ENCODE measurements at places on chromosomes 6 and 20.

GRCh38 chr6:158253248-158253647 lies 59.0 kb upstream of the TULP4 start:
- DNase-seq = no peak

DNA sequence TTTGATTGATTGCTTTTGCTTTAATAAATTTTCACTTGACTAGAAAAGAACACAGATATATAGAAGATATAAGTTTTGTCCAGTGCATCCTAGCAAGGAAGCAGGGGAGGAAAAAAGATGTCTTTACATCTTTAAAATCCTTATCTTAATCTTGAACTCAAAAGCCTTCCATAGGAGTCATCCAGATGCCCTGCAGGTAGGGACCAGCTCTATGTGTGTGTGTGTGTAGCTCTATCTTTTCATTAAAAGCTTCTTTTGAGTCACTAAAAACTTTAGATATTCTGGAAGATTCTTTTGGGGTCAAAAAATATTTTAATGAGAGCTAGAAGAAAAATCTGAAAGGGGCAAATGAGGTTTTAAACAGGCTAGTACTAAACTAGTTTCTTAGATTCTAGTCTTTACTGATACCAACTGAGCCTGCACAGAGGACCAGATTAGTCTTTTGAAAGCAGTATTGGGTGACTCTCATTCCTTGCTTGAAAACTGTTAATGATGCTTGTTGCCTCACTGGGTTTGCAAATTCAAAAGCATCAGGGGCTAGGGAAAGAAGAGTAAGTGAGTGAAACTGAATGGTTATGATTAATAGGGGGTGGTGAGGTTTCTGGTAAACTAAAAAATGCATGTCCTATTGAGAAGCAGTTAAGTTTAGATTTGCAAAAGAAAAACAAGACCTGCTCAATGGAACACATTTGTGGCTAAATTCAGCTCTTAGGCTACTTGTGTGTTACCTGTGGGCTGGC lies 40.6 kb upstream of the JAG1 start:
- DNase-seq = no peak

- DNase-seq = no peak
Observed at GRCh38 chr6:12818324-12818723, 101.8 kb downstream of the PHACTR1 start.

DNA sequence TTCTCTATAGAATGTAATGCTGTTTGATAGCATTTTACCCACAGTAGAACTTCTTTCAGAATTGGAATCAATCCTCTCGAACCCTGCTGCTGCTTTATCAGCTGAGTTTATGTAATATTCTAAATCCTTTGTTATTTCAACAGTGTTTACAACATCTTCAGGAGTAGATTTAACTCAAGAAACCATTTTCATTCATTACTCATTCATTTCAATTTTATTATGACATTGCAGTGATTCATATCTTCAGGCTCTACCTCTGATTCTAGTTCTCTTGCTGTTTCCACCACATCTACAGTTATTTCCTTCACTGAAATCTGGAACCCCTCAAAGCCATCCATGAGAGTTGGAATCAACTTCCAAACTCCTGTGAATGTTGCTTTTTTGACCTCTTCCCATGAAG lies 93.7 kb downstream of the ZFAND3 start:
- no peak for DNase-seq

DNA sequence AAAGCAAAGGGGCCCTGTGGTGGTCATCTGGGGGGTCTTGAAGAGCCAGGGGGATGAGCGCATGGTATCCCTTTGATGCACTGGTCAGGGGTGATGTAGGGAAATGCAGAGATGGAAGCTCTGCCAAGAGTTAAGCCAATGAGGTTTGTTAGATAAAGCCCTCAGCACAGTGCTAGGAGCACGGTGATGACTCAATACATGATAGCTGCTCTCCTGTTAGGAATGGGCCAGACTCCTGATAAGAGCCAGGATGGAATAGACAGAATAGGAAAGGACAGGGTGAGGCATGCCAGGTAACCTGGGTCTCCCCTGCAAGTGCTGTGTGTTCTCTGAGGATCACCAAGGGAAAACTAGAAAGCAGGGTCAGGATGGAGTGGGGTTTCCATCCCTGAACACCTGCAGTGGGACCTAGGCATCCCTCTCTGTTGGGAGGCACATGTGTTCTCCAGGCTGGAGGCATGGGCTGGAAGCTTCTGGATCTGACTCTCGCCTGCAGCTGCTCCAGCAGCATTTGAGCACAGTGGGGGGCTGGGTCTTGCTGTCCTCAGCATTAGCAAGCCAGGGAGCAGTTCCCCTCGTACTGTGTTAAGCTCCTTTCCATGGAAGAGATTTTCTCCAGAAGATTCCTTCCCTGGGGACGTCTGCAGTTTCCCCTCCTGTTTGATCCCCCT lies 71.8 kb upstream of the TIAM2 start:
- no peak for DNase-seq

DNA sequence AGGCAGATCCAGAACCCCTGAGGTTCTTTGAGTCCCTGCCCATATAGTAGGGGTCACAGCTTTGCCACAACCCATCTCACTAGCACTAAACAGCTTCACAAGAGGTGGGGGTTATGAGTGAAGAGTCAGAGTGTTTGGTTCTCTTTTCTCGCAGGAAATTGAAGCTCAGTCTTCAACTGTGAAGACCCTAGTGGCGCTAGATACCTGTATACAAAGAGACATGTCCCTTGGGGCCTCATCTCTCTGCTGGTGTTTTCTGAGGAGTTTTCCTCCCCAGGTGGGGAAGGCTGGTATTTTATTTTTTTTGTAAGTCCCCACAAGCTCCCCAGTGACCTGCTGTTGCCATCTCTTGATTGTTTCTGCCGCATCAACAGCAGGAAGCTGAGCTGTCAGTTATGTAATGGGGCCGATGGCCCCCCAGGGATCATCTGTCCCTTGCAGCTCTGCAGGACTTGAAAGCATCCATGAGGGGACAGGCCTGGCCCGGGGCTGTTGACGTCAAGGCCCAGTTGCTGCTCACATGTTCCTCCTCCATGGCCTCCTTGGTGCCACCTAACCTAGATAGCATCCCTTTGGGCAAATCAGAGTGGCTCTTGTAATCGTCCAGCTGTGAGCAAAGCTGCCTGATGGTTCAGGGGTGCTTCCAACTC lies 23.1 kb downstream of the STK35 start:
- no peak for DNase-seq

DNA sequence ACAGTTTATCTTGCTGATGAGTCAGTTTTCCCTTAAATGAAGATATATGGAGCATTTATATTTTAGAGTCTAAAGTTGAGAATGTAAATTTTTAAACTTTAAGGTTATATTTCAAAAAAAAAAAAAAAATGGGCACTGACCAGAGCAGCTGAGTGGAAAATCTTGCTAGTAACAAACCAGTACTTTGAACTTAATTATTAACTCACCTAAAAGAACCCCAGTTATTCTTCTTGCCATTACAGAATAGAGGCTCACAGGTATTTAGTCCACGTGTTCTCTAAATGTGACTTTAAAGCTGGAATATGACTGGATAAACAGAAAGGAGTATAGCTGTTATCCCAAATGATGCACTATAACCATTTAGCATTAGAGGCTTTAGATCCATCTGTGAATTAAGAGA lies 178.4 kb downstream of the COL9A1 start:
- DNase-seq = no peak

- DNase-seq = no peak
Observed at GRCh38 chr6:88047510-88048150, at the start of gene SPACA1. SPACA1 (plus strand) TSS chr6:88047841; CDS start chr6:88047906, 65 bp downstream.

- DNase-seq = no peak
Observed at GRCh38 chr20:44700306-44700705, 14.9 kb upstream of the CCN5 start.

DNA sequence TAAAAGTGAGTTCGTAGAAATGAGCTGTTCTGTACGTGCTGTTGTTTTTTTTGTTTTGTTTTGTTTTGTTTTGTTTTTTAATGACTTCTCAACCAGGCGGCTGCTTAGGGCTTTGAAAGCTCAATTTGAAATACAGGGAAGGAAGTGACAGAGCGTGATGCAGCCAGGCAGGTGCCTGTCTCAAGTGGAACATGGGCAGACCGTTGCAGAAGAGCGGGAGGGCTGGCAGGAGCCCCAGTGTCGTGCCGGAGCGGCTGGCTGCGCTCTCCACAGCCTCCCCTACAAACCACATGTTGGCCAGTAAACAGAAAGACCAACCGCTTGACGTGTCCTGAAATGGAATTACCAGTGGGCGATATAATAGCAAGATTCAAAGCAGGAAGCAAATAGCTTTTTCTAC lies 164.9 kb upstream of the RREB1 start:
- no peak for DNase-seq

DNA sequence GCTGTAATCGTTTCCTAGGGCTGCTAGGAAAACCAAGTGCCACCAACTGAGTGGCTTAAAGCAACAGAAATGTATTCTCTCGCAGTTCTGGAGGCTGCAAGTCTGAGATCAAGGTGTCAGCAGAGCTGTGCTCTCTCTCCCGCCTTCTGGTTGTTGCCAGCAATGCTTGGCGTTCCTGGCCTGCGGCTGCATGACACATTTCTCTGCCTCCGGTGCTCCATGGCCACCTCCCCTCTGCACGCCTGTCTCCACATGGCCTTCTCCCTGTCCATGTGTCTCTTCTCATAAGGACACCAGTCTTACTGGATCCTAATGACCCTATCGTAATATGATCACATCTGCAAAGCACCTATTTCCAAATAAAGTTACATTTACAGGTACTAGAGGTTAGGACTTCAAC lies 91.7 kb upstream of the AKAP12 start:
- no peak for DNase-seq

DNA sequence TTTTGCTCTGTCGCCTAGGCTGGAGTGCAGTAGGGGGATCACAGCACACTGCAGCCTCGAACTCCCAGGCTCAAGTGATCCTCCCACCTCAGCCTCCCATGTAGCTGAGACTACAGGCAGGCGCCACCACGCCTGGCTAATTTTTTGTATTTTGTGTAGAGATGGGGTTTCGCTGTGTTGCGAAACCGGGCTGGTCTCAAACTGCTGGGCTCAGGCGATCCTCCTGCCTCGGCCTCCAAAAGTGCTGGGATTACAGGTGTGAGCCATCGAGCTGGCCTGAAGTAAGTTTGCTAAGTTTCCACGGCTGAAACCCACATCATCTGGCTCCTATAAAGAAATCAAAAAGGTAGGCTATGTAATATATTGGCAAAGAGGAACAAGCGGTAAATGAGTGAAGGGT lies 1.4 kb upstream of the MYLIP start:
- no peak for DNase-seq

DNA sequence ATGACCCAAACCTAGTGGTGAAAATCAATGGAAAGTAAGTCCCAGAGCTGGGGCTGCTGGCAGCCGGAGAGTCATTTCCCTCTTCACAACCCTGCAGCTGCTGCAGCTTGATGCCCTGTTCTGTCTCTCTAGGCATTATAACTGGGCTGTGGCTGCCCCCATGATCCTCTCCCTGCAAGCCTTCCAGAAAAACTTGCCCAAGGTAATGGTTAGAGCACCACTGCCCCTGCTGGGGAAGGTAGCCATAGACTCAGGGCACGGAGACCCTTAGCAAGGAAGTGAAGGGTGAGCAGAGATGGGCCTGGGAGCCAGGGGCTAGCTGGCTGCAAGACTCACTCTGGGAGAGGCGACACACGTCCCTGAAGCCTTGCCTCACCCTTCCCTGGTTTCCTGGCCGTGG lies 12.0 kb downstream of the LPIN3 start:
- DNase-seq = no peak

GRCh38 chr20:23605867-23606651 lies at the start of gene CST9:
CST9 (minus strand) TSS chr20:23605917; CDS start chr20:23605864, 53 bp downstream.
- no peak for DNase-seq

GRCh38 chr20:13289031-13289430 lies 68.0 kb downstream of the ISM1 start:
- DNase-seq = no peak

- DNase-seq = no peak
Observed at GRCh38 chr6:116008470-116009243, 52.0 kb downstream of the FRK start.

DNA sequence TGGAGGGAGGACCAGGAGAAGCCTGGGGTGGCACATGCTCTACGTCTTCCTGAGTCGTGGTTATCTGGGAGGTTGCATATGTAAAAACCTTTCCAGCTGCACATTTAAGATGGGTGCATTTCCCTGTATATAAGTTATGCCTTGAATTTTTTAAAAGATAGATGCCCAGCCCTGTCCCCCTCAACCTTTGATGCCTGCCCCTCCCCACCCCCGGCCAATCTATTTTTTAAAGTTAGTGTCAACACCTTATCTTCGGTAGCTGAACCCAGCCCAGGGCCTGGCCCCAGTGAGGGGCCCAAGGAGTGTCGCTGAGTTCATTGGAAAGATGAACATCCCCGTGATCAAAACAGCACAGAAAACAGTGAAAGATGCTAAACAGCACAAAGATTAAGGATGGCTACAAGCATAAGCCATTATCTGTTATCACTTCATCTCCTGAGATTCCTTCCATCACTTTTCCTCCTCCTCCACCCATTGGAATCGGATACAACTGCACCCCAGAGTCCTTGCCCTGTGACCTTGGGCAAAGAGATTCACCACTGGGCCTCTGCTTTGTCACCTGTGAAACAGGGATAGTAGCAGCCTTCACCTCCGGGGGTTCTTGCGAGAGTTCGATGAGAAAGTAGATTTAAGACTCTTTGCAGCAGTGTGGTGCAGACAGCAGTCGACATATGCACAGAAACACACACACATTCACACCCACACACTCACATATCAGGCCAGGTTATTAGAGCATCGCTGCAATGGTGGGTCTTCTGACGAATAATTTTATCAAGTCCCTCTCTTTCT lies 47.5 kb downstream of the SIRPA start:
- no peak for DNase-seq

DNA sequence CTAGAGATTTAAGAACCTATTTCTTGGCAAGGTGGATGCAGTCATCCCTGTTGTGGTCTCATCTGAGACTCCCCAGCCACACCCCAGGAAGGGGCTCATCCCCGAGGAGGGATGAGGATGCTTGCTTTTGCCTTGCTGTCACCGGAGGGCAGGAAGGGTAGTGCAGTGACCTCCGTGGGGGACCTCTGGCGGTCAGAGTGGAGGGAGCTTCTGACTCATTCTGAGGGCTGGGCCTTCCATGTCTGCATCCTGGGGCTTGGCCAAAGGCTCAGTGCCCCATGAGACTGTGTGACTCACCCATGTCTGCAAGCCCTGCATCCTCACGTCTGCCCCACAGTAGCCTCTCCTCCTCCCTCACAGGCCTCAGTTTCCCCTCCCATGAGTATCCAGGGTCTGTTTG lies 38.7 kb downstream of the UQCC2 start:
- DNase-seq = no peak

GRCh38 chr6:7454696-7455358 lies 65.2 kb downstream of the RIOK1 start:
- no peak for DNase-seq

- peak; percentile 85 for DNase-seq
Observed at GRCh38 chr6:33425668-33426577, 6.1 kb downstream of the SYNGAP1 start.

GRCh38 chr6:87698547-87699006 lies 3.5 kb downstream of the AKIRIN2 start:
- no peak for DNase-seq

DNA sequence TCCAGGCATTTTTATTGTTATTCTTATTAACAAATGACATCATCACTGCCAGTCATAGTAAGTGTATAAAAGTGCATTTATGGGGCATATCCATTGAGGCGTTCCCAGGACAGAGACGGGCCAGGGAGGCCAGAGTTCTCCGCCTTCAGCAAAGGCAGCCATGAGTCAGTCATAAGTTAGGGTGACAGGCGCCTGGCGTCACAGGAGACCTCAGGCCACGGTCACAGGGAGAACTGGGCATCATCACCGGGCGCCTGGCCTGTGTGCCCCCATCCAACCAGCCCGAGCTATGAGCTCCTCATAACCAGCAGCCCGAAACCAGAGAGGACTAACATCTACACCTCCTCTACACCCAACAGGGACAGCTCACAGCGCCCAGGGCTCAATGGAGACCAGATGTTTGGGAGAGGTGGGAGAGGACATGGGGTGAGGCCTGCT lies 259.2 kb downstream of the DLL1 start:
- no peak for DNase-seq
